Esophagus squamous epithelium (tissue), 5 donors: ENCODE measurements at places on chromosomes 4 and X.

- H3K4me1 ChIP-seq, result no peaks in the 10 kb centered on the region
- no peak overlapping the region for H3K4me3 ChIP-seq
- no peaks in the 10 kb centered on the region for H3K27me3 ChIP-seq
Observed at GRCh38 chr4:88585917-88586316, 6.4 kb upstream of the HERC3 start.

GRCh38 chrX:105221374-105221773, 880 bp upstream of the TEX13A start:
- no peaks in the 10 kb centered on the region for H3K4me1 ChIP-seq
- no peak for DNase-seq
- no peaks in the 10 kb centered on the region for H3K27me3 ChIP-seq

DNA sequence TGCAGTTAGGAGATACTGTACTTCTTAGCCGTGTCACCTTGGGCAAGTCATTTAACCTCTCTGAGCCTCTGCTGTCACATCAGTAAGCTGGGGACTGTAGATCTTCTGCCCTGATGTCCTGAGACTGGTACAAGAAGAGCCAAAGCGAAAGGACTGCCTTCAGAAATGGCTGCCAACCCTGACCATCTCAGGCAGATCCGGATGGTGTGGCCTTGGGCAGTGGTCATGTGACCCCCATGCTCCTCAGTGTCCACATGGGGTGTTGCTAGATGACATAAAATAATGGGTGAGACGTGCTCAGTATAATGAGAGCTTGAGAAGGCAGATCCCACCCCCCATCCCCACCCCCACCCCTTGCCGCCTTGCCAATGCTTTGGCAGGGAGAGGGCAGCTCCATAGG, 60.4 kb upstream of the MTM1 start:
- H3K27ac ChIP-seq, result peak overlapping the region; percentile 90
- peaks cover 43% of the 10 kb centered on the region for H3K4me1 ChIP-seq
- H3K36me3 ChIP-seq, result no peaks in the 10 kb centered on the region

DNA sequence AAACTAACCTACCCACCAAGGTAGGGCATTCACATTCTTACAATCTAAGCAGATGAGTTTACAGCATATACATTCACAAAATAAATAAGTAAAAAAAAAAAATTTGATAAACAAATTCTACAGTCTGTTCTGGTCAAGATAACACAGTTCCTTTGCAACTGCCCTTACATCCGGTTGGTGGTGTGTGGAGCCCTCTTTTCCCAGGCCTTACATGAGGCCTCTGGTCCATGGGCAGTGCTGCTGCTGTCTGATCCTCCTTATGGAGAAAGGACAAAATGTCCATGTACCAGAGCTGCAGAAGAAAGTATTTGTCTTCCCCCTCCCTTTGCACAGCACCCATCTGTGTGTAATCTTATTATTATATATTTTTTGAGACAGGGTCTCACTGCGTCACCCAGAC, 2.2 kb upstream of the SEPTIN11 start:
- DNase-seq, result no peak
- no peaks in the 10 kb centered on the region for H3K27me3 ChIP-seq
- H3K36me3 ChIP-seq, result no peaks in the 10 kb centered on the region
- peaks cover 9% of the 10 kb centered on the region for H3K4me1 ChIP-seq

DNA sequence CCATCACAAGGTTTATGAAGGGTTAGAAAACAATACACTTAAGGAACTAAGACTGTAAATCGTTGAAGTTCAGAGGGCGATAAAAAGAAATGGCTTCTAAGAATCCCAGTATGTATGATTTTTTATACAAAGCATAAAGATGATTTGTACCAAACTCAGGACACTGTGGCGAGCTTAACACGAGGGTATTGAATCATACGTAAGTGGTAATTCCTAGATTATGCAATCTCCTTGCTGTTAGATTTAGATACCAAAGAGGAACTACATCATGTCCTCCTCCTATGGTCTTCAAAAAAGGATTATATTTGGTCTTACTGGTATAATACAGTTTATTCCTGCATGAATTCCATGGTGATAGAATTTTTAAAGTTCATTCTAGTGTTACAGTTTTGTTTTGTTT, 23.9 kb downstream of the NFKB1 start:
- peaks cover 36% of the 10 kb centered on the region for H3K4me1 ChIP-seq
- DNase-seq, result no peak
- no peaks in the 10 kb centered on the region for H3K36me3 ChIP-seq
- no peak overlapping the region for H3K4me3 ChIP-seq
